Skeletal muscle cell (primary cell): ENCODE measurements at places on chromosomes 7 and 10.

- no peak for DNase-seq
Observed at GRCh38 chr10:117619223-117619622, 76.7 kb downstream of the EMX2 start.

- DNase-seq, result no peak
Observed at GRCh38 chr10:58868736-58869435, 307.6 kb upstream of the PHYHIPL start.

GRCh38 chr7:128352153-128352537, 8.4 kb upstream of the RBM28 start:
- DNase-seq, result no peak

- no peak for DNase-seq
Observed at GRCh38 chr7:137563981-137564380, 220.4 kb upstream of the PTN start.

GRCh38 chr10:3692387-3692999, 92.5 kb downstream of the KLF6 start:
- no peak for DNase-seq

DNA sequence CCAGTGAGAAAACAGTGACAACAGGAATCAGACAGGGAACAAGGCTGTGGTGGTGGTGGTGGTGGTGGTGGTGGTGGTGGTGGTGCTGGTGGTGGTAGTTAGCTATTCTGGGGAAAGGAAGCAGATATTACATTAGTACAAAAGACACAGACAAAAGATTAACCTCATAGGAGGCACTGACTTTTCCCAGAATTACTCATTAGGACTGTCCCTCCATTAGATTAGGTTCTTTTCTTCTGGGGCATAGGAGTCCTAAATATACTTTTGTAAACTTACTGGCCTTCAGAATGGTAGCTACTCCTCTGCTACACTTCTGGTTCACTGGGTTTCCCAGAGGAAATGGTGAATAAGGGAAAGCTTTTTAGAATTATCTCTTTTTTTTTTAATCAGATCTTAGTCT, 156.6 kb upstream of the SEMA3D start:
- no peak for DNase-seq

- no peak for DNase-seq
Observed at GRCh38 chr10:132492323-132493025, 45.1 kb upstream of the INPP5A start.

GRCh38 chr10:132253092-132253687, 54.6 kb downstream of the STK32C start:
- DNase-seq, result no peak

GRCh38 chr10:112507988-112508387, 61.0 kb downstream of the VTI1A start:
- DNase-seq, result no peak
